ENCODE measurements at places on chromosomes 11 and 22.

DNA sequence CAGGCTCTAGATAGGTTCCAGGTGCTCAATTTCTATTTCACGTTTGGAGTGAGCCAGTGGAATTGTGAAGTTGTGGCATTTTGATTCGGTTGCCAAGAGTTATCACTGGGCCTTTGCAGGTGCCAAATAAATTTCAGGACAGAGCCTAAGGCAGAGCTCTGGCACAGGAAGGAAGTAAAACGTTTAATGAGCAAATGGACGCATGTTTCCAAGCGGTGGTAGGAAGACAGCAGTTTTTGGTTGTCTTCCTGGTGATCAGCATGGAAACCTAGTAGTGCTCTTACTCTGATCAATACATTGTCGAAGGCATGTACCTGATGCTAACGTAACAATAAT is 452 bp downstream of the BIRC3 start:
- DNase-seq = no peak

- no peak for DNase-seq
These were observed 48.7 kb downstream of the KDM2A start for GRCh38 chr11:67167719-67168118.

GRCh38 chr11:95360377-95361075 is 129.5 kb upstream of the SESN3 start:
- DNase-seq = no peak

DNA sequence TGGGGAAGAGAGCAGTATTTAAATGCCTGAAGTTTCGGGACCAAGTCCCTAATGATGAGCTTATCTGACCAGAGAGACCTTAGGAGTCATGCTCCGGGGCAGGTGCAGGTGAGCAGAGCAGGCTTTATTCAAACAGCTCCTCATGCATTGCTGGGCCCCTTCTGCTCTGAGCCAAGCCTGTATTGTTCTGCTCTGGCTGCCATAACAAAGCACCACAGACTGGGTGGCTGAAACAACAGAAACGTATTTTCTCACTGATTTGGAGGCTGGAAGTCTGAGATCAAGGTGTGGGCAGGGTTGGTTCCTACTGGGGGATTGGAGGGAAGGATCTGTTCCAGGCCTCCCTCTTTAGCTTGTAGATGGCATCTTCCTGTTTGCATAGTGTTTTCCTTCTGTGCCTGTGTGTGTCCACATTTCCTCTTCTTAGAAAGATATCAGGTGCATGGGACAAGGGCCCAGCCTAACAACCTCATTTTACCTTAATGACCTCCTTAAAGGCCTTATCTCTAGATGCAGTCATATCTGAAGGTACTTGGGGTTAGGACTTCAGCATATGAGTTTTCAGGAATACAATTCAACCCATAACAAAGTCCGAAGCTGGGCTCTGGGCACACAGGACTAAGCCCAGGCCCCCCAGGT is 97.1 kb upstream of the PARVA start:
- DNase-seq = no peak

DNA sequence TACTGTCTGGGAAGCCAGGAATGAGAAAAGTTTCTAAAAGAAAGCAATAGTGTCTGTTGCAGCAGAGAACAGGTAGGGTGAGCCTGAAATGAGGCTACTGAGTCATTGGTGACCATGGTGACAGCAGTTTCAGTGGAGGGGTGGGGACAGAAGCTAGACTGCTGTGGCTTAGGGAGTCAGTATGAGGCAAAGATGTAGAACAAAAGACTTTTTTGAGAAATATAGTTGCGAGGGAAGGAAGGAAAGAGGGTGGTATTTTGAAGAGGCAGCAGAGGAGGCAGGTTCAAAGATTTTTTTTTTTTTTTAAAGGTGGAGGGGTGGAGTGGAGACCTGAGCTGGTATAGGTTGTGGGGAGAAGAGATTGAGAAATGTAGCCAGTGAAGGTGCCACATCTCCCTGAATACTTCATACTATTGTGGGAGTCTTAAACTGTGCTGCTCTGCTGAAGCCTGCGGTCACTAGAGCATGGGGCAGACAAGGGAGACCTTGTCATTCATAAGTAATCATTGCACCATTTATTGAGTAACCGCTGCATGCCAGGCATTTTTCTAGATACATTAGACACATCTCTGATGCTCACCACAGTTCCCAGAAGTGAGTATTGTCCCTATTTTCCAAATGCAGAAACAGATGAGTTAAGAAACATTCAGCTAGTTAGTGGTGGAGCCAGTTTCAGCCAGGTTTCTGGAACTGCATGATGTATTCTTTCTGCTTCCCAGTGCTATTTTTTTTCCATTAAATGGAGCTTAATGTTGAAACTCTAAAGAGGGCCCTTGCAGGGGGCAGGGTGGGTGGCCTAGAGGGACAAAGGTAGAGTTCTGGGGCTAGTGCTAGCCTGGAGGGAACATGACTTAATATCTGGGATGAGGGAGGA is 49.9 kb downstream of the STIM1 start:
- peak; percentile 88 for DNase-seq

- no peak for DNase-seq
These were observed 46.7 kb upstream of the PARVG start for GRCh38 chr22:44133901-44134571.

DNA sequence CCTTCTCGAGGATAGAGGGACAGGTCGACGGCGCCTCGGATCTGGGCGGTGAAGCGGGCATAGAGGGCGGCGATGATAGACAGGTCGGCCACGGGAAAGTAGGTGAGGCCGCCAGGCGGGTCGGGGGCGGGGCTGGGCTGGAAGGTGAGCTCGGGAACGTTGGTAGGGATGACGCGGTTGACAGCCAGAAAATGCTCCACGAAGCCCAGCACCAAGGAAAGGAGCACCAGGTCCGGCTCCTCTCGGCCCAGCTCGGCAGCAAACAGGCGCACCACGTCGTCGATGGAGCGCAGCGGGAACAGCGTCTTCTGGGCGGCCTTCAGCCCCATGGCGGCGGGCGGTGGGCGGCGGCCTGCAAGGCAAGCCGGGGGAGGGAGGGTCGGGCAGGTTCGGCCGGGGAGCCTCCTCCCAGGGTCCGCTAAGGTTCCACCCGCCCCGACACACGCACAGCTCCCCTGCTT is 540 bp downstream of the MEN1 start:
- DNase-seq = no peak

DNA sequence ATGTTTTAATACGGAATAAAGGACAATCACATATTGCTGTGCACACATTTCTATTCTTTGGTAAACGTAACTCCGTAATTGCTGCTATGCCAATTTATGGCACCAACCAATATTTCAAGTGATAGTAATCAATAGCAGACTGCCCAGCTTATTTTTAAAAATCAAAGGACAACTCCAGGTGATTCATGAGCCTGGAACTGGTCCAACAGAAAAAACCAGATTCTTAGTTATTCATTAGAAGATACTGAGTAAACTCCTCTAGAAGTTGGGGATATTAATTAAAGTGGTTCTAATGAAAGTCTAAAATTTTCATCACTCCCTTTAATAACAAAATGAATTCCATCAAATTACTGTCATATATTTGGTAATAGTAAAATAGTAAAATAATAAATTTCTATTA is 9.4 kb upstream of the OR52H1 start:
- DNase-seq = no peak

DNA sequence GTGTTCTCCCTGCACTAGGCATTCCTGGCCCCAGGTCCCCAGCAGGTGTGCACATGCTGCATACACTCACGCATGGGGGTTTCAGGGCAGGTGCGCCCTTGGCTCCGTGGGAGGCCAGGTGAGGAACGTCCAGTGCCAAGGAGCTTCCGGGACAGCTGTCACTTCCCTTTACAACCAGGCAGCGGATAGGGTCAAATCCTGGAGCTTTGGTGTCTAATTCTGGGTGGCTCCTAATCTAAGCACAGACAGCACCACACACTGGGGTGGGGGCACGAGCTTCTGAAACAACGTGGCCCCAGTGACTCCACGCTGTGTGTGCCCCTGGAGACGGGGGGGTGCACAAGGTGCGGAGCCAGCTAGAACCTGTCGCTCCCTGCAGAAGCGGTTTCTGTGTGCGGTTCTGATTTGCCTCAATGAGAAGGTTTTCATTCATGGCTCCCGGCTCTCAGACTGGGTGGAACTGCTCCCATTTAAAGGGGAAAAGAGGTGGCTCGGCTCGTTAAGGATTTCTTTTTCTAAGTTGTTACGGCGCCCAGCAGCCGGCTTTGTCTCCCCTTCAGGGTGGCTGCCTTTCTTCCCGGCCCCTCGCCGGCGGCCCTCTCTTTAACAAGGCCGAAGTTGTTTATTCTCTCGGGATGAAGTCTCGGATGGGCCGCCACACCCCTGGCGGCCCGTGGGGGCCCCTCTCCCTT is 5.0 kb downstream of the CCND1 start:
- no peak for DNase-seq

GRCh38 chr11:112025707-112026106 is 499 bp downstream of the DLAT start:
- no peak for DNase-seq

DNA sequence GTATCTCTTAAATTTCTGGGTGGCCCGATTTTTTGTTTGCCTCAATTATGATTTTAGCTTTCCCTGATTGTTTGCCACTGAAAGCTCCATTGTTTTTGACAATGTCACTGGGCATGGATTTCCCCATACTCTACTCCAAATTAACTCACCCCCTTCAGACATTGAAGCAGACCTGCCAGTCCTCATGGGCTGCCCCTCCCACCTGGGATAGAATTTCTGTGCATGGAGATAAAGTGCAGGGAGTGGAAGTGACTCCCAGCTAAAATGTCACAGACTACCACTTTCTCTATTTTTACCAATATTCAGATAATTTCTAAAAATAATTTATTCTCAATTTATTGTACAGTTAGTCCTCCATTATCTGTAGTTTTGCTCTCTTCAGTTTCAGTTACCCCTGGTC is 79.1 kb upstream of the CLPB start:
- DNase-seq = no peak

DNA sequence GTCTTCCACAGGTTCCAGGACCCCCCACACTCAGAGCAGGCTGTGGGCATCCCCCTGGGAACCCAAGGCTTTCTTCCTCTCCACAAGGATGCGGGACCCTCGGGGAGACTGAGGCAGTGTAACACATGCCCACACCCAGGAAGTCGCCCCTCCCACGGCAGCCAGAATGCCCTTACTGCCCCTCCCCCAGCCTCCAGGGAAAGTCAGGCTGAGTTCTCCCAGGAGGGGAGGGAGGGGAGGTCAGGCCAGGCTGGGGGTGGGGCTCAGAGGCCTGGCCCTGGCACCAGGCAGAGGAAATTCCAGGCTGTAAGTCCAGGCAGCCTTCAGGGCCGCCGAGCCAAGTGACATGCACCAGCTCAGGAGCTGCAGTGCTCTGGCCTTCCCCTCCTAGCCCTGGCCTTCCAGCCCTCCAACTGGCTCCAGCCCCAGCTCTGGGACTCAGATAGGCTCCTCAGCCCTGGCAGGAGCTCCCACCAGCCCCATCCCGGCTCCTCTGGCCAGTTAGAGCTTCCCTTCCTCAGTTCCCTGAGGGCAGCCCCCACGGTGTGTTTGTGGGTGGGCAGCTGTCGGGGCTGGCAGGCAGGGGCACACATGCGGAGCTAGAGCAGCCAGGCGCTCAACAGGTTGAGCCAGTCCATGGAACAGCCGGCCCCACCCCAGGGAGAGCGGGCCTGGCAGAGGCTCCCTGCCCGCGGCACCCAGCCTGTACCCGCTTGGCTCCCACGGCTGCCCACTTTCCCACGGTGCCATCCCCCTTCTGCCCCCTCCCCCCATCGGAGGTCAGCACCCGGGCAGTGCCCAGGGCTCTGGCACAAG is 3.6 kb downstream of the BCL9L start:
- peak; percentile 87 for DNase-seq

- DNase-seq = no peak
These were observed 21.3 kb downstream of the MYO18B start for GRCh38 chr22:25763239-25763777.

DNA sequence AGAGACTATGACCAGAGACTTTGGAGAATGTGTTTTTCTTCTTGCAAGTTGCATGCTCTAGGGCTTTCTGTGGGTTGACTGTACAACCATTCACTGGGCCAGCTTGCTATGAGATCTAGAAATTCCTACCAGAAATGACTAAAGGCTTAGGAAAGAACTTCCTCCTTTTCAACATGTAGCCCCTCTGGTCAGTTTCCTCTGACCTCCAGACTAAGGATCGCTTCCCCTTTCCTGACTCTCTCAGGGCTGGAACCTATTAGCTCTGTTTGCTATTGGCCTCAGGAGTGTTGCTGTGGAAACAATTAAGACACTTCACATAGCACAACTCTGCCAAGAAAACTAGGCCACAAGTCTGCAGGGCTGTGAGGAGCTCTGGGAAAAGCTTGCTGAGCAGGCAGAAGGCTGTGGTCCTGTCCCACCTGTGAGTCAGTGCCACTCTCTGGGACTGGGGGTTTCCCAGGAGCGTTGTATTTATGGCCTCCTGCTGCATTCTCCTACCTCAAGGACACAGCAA is 10.7 kb downstream of the CRY2 start:
- DNase-seq = peak; percentile 35

- DNase-seq = no peak
These were observed 101.6 kb upstream of the AKIP1 start for GRCh38 chr11:8809241-8809938.

GRCh38 chr22:43273902-43274484 is 69.2 kb downstream of the SCUBE1 start:
- DNase-seq = peak; percentile 9

DNA sequence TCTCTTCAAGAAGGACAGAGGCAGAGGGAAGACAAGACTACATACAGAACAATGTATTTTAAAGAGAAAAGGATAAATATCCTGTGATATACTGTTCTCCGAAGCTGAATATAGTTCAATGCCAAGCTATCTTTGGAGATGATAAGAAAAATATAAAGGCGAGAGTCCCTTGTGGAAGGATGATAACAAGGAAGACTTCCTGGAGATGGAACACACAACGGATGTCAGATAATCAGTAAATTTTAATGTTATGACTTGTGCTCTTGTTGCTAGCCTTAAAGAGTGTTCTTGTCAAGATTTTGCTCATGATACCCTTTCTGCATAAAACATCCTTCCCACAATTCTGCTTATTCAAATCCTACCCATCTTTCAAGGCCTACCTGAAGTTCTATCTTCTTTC is 6.8 kb upstream of the CTR9 start:
- no peak for DNase-seq

DNA sequence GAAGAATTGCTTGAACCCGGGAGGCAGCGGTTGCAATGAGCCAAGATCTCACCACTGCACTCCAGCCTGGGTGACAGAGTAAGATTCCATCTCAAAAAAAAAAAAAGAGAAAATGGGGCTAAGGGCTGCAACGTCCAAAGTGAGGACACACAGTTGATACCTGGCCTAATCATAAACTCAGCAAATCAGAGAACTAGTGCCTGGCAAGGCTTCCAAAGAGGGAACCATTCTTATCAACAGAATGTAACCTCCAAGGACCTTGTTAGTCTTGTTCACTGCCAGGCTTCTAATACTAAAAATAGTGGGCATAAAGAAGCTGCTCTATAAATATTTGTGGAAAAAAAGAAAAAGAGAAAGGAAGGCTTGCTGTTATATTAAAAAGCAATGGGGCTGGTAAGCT is 42.3 kb downstream of the FAM168A start:
- DNase-seq = no peak

- DNase-seq = no peak
These were observed 26.8 kb downstream of the CLMP start for GRCh38 chr11:123168241-123168640.

- no peak for DNase-seq
These were observed 9.2 kb upstream of the TSKU start for GRCh38 chr11:76773921-76774361.

- no peak for DNase-seq
These were observed 519.5 kb upstream of the LRRC4C start for GRCh38 chr11:41978945-41979344.
